ENCODE measurements at places on chromosomes 16 and 17. TPM values are rescaled to one million over a fixed set of nuclear protein-coding genes. Genes with fewer than 3 reads are reported as not detected.

GRCh38 chr17:49180303-49180702 lies 30.1 kb downstream of the GNGT2 start:
- peak; percentile 40 for DNase-seq

DNA sequence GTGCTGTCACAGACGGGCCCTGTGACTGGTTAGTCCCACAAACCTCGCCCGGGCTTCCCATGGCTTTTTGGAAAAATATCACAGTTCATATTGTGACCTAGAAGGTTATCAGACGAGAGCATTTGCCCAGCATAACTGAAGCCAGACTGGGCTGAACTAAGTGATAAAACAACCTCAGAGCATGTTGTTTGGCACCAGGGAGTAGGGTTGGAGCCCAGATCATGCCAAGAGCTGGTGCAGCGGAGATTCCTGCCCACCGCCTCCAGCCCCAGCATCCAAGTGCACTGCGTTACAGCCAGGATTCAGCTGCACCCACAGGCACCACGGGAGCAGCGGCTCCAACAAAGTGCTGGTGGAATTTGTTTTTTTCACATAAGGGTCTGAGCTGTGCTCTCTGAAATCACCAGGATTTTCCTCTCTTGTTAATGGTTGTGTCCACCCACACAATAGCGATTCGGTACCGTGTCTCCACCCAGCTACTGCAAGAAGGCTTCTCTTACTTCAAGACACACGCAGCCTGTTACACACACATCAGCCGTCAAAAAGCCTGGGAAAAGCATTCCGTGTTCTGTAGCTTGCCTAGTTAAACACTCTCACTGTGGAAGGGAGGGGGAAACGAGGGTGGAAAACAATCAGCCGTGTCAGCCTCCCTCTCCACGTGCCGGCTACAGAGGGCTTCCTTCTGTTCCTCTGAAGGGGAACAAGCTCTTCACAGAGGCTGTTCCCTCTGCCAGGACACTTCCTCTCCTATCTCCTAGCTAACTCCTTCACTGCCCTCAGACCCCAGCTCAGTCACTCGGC lies 273.8 kb downstream of the C16orf95 start:
- no peak for DNase-seq

DNA sequence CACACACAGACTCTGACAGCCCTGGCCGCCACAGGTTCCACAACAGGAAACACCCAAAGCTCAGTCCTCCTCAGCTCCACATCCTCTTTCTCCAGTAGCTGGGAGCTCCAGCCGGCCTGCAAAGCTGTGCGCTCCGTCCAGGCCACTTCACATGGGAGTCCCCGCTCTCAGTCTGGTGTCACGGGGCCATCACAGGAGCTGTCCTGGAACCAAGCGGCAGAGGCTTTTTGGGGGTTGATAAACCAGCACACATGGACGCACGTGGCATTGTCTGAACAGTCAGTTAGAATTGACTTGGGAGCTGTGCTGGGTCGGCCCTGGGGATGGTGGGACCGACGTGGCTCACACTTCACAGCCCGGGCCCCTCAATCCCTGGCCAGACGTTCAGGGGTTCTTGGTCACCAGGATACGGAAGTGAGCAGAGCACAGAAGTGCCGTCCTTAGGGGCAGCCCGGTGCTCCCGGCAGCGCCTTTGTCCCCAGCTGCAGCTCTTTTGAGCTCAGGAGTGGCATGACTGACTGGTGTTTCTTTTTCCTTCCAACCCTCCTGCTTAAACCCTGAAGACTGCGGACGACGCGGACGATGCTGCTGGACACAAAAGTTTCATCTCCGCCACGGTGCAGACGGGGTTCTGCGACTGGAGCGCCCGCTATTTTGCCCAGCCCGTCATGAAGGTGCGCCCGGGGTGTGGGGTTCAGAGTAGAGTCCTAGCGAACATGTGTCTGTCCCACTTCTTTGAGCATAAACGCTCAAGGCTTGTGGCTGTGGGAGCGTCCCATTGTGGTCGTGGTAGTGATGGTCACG lies 66.6 kb upstream of the CHMP6 start:
- no peak for DNase-seq

- no peak for DNase-seq
Measured at GRCh38 chr17:33486135-33486885, 193.2 kb upstream of the ASIC2 start.

DNA sequence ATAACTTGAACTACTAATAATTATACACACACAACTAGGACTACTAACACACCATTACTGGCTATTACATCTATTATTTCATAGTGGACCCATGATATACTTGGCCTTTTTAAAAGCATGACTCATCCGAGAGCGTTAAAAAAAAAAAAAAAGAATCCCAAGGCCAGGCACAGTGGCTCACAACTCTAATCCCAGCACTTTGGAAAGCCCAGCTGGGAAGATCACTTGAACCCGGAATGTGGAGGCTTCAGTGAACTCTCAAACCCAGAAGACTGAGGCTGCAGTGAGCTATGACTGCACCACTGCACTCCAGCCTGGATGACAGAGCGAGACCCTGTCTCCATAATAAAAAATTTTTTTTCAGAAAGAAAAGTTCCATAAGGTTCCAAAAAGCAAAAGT lies 3.1 kb downstream of the GLG1 start:
- peak; percentile 39 for DNase-seq

Gene SLC52A1
- 0.32 TPM for total RNA-seq

DNA sequence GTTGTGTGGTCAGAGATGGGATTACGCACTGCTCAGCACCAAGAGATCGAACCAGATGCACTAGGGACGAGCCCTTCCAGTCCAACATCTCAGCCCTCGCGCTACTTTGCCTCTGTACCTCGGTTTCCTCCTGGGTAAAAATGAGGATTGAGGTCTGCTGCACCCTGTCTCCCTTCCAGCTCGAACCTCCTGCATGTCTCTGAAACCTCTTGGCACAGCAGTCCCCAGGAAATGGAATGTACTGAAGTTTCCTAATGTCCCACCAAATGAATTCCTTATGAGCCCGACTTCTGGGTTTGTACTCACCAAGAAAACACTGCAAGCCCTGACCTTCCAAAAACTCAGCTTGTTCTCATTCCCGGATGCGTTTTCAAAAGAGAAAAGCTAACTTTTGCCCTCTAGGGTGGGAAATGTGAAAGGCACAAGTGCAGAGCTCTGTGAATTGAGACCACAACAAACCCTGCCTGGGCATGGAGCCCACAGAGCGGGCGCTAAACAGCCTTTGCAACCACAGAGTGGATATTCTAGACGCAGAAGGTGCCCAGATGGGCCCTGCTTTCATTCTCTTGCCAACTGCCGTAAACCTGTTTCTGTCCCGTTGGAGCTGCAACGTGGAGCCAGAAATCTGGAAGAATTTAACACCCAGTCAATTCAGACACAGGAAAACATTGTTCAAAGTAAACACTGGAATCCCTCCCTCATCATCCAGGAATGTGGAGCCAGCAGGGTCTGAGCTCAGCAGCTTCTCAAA lies 10.3 kb downstream of the CDRT4 start:
- peak; percentile 85 for DNase-seq

DNA sequence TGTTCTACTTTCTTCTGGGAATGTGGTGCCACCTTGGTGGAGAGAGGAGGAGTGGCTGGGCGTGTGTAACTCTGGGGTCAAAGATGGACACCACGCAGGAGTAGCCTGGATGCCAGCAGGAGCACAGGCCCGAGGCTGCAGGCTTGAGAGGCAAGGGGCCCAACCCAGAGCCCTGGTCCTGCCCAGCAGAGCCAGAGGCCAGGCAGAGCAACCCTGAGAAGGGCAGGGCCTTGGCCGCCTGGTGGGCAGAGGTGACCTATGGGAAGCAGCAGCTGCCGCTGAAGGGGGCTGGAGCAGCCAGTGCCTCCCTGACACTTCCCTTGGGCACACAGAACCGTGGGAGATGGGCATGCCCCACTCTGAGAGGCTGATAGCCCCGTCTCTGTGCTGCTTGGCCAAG lies 18.0 kb upstream of the CPSF4L start:
- DNase-seq: no peak

GRCh38 chr16:12252616-12253015 lies 276.1 kb downstream of the SNX29 start:
- DNase-seq: no peak

DNA sequence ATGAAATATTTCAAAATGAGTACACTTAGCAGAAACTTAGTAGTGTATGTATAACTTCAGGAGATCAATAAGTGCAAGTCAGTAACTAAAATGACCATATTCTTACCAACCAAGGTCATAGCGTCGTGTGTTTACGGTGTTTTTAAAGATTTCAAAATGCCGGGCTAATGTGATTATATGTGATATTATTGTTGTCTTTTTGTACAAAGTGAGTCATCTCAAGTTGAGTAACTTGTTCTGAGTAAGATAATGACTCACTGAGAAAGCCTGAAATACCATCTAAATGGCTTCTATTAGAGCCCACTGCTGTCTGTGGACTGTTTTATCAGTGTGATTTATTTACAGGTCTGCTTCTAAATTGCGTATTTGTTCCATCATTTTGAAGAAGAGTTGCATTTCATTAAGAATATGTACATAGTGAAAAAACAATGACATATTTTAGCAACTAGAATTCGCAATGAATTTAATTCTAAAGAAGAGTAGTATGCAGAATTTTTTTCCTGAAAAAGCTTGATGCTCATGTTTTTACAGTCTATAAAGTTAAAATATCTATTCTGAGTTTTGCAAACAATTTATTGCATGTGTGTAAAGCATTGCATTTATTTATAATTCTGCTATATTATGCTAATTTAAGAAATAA lies 12.7 kb downstream of the KRT12 start:
- peak; percentile 84 for DNase-seq

- DNase-seq: no peak
Measured at GRCh38 chr17:6995500-6996255, at the start of gene ALOX12. Gene ALOX12 (plus strand): TSS chr17:6996049. CDS start chr17:6996118, 69 bp downstream.

DNA sequence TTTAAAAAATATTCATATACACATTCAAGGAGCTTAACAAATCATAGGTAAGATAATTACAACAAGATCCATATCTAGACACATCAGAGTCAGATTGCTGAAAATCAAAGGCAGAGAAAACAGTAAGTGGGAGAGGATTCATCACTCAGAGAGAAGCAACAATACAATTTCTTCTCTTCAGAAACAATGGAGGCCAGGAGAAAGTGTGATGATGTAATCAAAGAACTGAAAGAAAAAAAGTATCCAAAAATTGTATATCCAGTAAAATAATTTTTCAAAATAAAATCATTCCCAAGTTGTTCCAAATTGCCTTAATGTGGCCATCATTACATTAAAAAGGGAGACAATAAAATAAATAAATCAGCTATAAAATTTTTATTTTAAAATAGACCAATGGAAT lies 17.7 kb upstream of the ABCA6 start:
- no peak for DNase-seq

DNA sequence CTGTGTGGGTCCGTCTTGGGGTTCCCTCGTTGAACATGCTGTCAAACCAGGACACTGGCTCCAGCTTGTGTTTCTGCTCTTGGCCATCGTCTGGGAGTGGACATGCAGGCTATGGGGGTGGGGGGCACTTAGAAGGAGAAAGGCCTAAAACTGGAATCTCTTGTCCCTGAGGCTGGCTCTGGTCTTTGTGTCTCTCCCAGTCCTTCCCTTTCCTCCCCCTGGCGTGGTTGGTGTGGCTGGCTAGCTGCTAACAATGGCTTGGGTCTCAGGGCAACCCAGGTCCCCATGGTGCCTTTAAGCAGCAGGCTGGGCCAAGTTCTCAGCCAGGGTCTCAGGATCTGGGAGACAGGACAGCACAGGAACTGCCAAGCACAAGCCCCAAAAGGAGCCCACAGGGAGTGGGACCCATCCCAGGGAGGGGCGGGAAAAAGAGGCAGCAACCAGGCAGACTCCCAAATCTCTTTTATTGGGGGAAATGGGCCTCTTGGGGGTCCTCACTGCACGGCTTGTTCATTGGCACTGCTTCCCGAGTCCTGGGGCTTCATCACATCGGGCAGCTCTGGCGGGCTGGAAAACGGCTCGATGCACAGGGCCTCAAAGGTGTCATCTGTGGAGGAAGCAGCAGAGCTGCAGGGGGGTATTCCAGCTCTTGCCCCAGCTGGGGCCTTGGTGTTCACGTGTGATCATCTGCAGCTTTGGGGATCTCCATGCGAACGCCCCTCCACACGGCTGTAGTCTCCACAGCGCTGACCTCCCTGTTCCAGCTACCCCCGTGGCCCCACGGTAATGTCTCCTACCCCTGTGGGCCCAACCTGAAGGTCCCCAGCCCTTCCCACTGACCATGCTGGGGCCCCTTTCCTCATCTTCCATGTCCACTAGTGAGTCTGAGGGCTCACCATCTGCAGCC lies 5.3 kb downstream of the ELOB start:
- DNase-seq: no peak

Gene DCAF7
- 34.8 TPM for total RNA-seq

Gene ALDOC
- not detected for total RNA-seq

DNA sequence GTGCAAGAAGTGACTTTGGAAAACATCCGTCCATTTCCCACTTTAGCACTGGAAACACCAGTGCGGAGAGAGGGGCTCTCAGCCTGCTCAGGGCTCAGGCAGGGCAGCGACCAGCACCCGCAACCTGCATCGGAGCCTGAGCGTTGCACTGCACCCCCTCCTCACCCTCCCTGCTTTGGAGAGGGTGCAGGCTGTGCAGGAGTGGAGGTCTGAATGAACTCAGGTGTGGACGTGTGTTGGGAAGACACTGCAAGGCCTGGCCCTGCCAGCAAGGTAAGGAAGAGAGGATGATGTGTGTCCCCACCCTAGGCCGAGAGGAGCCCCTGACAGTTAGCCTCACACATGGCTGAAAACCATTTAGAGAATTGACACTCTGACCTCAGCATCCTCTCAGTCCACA lies 81.8 kb downstream of the NT5M start:
- no peak for DNase-seq

Gene NECAB2
- not detected for total RNA-seq
